Cerebellar nuclear complex (tissue), 1 donor: ENCODE measurements at places on chromosomes 2 and 18.

DNA sequence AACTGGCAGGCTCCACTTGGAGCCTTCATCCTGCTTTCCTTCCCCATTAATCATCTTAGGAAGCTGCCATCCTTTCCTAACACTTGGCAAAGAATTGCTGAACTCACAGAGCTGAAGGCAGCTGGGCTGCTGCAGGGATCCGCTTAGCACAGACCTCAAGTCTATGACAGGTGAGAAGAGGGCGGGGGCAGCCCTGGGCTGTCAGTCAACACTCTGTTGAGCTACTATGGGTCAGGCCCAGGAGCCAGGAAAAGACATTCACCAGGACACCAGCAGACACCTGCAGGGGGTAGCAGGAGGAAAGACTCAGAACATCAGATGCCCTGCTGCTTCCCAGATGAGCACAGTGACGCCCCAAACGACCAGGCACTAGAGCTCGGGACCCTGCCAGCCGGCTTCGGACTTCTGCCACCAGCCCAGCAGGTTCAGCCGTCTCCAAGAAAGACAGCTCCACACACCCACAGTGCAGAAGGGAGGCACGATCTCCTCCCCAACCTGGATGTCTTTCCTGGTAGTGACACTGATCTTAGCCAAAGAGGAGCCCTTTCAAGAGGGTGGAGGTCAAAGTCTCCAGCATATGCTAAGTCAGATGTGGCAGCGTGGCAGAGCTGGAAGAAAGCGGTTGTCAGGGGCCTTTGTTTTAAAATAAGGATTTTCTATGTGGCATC lies 55.2 kb downstream of the SNORC start:
- no peak for DNase-seq

DNA sequence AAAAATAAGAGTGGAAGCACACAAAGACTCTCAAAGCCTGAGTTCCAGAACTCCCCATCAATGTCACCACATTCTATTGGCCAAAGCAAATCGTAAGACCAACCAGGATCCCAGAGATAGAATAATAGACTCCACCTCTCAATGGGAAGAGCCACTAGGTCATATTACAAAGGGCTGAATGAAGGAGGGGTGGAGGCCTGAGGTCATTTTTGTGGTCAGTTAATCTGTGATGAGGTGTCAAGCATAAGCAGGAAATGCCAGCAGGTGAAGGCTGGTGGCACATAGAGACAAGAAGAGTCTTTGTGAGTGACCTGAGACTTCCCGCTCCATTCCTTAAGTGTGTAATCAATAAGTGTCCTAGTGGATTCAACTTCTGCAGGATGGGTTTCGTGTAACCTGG lies 144.3 kb downstream of the TFCP2L1 start:
- no peak for DNase-seq

- DNase-seq = no peak
Observed at GRCh38 chr2:210539578-210540416, 16.6 kb upstream of the CPS1 start.

- no peak for DNase-seq
Observed at GRCh38 chr2:67471681-67472080, 74.5 kb downstream of the ETAA1 start.

DNA sequence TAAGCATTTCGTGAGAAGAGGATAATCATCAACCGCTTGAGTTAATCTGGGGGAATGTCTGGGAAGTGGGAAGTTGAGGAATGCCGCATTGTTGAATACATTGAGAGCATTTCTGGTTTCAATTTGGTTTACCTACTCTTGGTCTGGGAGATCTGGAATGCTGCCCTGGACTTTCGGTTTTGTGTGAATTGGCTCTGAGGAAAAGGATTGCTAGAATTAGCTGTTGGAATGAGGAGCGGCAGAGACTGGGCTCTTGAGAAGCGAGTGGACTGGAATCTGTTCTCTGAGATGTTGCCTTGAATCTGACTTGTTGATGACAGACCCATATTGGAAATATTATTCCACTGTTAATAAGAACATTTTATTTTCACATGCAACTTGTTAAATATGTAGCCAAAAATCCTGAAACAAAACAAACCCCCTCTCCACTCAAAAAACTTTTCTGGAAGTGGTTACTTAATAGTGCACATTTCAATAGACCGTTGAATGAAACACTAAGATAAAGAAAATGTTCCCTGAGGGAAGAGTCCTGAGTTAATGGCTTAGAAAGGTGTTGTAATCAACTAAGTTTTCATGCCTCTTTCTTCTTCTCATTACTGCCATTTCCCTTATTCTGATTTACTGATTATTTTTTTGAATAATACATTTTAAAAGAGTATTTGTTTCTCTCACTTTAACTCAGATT lies 50.8 kb downstream of the PTPRM start:
- no peak for DNase-seq

GRCh38 chr2:212448698-212449097 lies 89.9 kb downstream of the ERBB4 start:
- no peak for DNase-seq

GRCh38 chr2:68250652-68251186 lies 1.6 kb downstream of the PPP3R1 start:
- DNase-seq = no peak

- DNase-seq = peak; percentile 22
Observed at GRCh38 chr2:233546774-233547173, 19.8 kb downstream of the USP40 start.

- DNase-seq = no peak
Observed at GRCh38 chr2:72572501-72572900, 253.3 kb downstream of the EXOC6B start.

GRCh38 chr18:75317300-75317699 lies 106.7 kb downstream of the TSHZ1 start:
- no peak for DNase-seq

DNA sequence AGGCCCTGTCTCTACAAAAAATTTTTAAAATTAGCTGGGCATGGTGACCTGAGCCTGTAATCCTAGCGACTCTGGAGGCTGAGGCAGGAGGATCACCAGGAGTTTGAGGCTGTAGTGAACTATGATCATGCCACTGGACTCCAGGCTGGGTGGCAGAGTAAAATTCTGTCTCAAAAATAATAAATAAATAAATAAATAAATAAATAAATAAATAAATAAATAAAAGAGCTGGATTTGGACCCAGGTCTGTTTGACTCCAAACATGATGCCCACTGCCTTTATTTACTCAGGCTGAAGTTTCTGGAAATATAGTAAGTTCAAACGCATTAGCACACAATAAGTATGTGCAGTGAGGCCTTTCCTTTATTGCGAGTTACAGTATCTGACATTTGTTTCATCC lies 75.0 kb downstream of the THNSL2 start:
- no peak for DNase-seq

DNA sequence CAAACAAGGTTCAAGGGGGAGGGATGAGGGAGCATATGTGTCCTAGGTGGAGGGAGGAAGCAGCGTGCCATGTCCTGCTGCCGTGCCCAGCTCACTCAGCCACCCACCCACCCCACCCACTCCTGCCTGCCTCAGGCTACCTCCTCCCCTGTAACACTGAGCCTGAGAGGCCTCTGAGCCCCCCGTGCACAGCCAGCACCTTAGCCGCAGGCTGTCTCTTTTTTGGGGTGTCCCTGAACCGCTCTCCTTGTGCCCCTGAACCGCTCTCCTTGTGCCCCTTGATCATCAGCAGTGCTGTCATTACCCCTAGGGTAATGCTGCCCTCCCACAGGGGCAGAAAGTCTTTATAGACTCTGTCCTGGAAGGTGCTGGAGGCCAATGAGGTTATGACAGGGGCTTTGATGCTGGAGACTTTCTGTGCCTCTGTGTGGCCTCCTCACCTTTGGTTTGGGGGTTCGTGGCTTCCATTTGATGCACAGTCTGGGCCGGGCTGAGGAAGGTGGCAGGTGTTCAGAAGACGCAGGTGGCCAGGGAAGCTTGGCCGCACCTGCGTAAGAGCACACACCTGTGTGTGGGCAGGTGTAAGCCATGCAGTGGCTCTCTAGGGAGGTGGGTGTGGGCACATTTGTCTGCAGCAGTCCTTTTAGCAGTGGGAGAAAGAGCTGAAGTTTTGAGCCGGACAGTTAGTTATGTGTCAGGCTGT lies 140.0 kb downstream of the SEPTIN10 start:
- no peak for DNase-seq

DNA sequence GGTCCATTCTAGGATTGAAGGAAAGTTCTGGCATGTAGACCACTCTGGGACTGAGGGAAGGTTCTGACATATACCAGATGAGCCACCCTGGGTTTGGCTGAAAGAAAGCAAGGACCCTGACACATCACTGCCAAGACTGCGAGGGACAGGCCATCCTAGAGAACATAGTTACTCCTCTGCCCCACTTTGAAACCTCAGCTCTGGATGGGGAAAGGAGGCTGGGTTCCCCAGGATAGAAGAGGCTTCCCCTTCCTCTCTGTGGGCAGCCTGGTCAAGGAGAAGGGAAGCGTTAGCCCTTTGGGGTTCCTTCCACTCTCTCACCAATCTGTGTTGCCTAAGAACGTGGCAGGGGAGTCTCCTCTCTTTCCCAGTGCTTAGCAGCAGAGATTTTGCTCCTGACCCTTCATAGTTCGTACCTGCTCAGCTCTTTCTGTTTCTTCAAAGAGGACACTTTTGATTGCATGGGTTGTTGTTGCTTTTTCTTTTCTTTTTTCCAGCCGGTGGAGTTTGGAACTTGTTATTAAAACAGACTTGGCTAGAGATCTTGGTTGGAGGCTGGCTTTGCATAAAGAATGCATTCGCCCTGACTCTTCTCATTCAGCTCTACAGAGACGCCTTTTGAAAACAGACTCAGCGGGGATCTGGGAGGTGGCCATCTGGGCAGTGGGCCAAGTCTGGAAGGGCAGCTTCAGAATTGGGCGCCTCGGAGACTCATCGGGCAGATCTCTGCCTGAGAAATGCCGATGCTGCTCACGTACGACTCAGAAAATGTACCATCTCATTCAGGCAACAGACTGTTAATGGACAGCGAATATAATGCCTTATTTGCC lies 166.1 kb downstream of the CLIP4 start:
- no peak for DNase-seq

DNA sequence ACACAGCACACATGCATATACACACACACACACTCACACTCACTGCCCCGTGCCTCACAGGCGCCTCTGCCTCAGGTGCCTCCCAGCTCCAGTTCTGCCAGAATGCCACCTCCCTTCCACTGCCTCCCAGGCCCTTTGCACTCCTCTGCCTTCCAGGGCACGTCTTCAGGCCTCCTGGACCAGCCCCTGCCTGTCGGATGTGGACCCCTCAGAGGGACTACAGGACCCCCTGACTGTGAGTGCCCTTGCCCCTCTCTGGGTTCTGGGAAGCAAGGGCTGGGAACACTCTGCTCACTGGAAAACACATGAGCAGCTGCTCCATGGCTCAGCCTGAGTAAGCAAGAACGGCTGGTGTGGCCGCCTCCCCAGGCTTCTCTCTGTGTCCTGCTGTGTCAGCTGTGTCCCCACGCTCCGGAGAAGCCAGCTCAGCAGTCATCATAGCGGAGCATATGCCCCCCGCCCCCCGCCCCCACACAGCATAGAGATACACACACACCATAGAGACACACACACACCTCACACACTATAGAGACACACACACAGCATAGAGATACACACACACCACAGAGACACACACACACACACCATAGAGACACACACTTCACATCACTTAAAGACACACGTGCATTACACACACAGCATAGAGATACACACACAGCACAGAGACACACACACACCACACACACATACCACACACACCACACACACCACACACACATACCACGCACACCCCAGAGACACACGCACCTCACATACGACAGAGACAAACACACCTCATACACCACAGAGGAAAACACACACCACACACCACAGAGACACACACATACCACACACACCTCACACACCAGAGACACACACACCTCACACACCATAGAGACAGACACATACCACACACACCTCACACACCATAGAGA lies 271.3 kb downstream of the CYRIA start:
- DNase-seq = no peak

GRCh38 chr18:13112982-13113381 lies 105.6 kb upstream of the LDLRAD4 start:
- DNase-seq = peak; percentile 61

DNA sequence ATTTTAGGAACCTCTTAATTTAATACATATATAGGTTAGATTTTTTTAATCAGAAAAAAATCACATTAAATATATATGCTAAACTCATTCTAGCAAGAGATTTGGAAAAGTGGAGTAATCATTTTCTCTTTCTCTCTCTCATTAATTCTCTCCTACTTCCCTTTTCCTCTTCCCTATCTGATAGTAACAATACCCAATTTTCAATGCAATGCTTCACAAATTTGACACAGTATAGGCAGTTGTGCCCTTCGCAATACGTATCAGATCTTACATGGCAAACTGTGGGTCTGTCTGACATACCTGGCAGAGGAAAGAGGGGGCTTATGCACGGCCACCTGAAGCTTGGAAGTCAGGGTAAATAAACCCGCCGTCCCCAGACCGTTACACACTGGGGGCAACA lies 444.3 kb downstream of the NBAS start:
- no peak for DNase-seq

DNA sequence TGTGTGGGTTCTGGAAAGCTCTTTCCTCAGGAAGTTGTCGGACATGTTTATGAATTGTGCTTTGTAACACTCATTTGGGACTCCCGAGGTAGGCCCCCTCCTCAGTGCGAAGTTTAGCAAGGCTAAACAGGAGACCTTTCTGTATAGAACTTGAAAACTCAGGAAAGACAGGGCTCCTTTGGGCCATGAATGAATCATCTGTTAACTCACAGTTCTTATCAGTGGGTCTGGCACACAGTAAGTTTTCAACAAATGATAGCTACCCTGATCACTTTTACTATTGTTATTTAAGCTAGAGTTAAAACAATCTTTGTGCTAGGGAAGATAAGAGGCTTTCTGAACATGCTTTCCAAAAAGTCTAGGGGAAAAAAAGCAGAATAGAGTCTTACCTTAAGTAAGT lies 430.5 kb upstream of the ETAA1 start:
- no peak for DNase-seq

GRCh38 chr2:68000170-68000825 lies 62.5 kb downstream of the C1D start:
- DNase-seq = no peak

- no peak for DNase-seq
Observed at GRCh38 chr2:145323512-145323911, 803.6 kb upstream of the ZEB2 start.

DNA sequence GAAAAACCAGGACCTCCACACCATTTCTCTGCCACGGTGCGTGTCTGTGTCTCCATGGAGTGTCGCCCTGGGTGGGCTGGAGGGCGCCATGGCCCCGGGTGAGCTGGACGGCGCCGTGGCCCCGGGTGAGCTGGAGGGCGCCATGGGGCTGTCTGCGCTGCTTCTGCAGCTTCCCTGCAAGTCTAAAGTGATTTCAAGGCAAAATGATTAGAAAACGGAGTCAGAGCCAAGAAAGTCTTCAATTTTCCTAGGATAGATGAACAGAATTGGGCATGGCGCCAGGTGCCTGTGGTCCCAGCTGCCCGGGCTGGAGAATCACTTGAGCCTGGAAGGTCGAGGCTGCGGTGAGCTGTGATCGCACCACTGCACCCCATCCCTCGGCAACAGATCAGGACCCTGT lies 27.7 kb upstream of the NFATC1 start:
- no peak for DNase-seq

DNA sequence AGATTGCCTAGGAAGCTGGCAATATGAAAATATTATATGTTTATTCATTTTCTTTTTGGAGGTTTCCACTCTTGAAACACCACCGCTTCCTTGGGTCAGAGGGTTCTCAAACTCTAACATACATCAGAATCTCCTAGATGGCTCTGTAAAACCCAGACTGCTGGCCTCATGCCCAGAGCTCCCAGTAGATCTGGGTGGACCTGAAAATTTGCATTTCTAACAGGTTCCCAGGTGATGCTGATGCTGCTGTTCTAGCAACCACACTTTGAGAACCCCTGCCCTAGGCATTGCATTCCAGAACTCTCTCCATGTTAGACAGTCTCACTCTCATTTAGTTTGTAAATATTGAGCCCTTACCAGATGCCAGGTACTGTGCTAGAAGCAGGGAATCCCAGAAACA lies 139.4 kb downstream of the FAM210A start:
- no peak for DNase-seq

- DNase-seq = no peak
Observed at GRCh38 chr2:42147641-42148274, 21.4 kb upstream of the EML4 start.
